ENCODE measurements at places on chromosomes 12 and 14. TPM values are rescaled to one million over a fixed set of nuclear protein-coding genes. Genes with fewer than 3 reads are reported as not detected.

The OR4E2 gene
- total RNA-seq, result not detected

The GNB3 gene
- 0.57 TPM for total RNA-seq

The IRAK3 gene
- total RNA-seq, result 0.02 TPM

The VPS29 gene
- total RNA-seq, result 146 TPM

The FSCB gene
- total RNA-seq, result not detected

The COX8C gene
- not detected for total RNA-seq

The RERG gene
- not detected for total RNA-seq

DNA sequence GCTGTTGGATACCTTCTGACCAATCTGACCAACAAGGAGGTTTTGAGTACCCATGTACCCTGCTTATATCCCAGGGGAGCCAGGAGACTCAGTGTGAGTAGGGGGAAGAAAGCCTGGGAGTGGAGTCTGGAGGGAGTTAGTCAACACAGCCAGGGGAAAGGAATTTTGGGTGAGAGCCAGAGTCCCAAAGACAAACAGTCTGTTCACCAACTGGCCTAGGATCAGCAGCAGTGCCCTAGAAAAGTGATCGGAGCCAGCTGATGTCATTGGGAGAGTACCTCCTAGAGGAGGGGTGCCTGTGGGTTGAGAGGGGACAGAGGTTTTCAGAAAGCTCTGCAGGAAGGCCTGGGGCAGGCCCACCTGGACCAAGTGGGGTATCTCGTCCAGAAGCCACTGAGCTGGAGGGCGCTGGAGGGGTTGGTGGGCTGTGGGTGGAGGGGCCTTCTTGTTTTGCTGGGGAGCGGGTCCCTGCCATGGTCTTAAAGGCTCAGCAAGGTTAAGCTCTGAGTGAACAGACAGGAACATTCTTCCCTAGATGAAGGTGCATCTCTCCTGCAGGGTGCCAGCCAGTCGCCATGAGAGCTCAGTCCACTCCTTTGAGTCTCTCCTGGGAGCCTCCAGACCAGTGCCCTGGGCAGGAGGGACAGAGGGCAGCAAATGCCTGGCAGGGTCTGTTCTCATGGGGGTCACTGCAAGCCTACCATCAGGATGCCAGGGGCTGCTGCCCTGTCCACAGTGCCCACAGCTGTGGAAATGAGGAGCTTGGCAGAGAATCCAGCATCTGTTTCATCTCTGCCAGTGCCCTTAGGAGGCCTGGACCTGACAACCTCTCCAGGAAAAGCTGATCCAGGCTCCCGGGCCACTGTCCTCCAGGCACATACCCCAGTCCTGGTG lies 63.6 kb downstream of the CHGA start:
- peak; percentile 68 for DNase-seq

GRCh38 chr12:70652451-70652850 lies 15.2 kb upstream of the PTPRB start:
- no peak for DNase-seq

DNA sequence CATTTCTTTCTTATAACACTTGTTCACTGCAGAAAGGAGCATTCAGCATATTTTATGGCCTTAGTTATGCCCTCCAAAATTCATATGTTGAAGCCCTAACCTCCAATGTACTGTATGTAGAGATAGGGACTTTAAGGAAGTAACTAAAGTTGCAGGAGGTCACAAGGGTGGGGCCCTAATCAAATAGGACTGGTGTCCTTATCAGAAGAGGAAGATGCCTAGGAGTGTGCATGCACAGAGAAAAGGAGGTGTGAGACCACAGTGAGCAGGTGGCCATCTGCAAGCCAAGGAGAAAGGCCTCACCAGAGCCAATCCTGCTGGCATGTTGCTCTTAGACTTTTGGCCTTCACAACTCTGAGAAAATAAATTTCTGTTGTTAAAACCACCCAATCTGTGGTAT lies 12.9 kb upstream of the E2F7 start:
- DNase-seq, result no peak

GRCh38 chr12:131944601-131945251 lies 5.0 kb upstream of the EP400 start:
- DNase-seq, result no peak

GRCh38 chr14:101501341-101501740 lies 60.0 kb upstream of the DIO3 start:
- no peak for DNase-seq

- DNase-seq, result no peak
Measured at GRCh38 chr12:25295361-25295760, 44.6 kb upstream of the KRAS start.

DNA sequence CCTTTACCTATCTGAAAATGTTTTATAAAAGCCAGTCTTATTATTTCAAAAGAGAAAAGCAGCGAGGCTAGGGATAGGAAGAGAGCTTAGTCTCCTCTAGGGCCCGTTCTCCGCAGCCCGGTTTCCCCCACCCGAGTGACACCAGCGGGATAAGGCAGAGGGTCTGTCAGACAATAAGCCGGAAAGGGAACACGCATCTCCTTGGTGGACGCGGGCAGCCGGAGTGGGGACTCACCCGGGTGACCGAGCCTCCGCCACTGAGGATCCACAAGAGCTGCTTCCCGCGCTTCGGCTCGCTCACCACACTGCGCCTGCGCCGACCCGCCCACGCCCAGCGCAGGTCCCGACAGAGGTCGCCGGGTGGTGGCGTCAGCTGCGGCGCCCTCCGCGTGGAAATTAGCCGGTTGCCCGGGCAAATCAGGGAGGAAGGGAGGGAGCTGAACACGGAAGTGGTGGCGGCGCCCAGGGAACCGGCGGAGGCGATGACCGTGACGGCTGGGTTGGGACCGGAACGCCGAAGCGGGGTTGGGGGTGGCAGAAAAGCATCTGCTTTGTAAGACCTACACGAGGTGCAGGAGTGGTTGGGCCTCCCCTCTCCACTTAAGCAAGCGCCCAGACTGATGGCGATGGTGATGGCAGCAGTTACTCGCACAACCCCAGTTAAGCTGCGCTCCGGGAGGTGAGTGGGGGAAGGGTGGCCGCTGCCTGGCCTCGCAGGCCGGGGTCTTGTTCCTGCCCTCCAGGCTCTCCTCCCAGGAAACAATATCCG lies at the start of the genes SOCS4 and WDHD1:
Gene SOCS4 (plus strand): TSS at position 444 of the 769 bp plus-strand sequence. CDS start 15,806 bp downstream, outside the sequence.
Gene WDHD1 (minus strand): TSS at position 307 of the 769 bp plus-strand sequence. CDS start 312 bp downstream, outside the sequence.
- peak; percentile 93 for DNase-seq

- DNase-seq, result no peak
Measured at GRCh38 chr12:89700191-89700810, 8.3 kb downstream of the ATP2B1 start.

DNA sequence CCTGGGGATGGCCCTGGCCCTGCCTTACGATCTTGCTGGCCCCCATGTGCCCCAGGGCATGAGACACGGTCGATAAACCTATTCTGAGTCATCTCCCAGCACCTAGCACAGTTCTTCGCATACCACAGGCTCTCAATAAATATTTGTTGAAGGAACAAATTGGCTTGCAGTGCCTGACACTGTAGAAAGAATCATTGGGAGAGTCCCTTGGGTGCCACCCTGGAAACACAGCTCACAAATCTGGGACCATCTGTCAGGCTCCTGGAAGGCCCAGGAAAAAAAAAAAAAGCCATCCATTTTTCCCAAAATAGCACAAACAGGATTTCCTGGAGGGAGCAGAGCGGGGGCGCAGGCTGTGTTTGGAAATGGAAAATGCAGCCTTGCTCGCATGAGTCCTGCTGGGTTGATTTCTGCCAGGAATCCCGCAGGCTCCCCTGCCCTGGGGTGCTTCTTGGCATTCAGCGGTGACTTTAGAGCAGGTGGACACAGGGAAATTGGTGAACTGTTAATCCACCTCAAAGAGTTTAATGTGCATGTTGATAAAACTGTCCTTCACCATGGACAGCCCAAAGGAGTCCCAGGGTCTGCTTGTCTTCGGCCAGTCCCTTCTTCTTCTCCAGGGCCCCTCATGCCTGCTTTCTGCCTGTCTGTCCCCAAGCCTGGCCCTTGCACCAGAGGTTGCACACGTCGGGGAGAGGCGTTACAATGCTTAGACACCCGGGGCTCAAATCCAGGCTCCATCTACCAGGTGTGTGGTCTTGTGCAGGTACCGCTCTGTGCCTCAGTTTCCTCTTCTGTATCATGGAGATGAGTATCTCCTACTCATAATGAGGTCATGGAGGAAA lies 106.1 kb upstream of the RFLNA start:
- peak; percentile 71 for DNase-seq

DNA sequence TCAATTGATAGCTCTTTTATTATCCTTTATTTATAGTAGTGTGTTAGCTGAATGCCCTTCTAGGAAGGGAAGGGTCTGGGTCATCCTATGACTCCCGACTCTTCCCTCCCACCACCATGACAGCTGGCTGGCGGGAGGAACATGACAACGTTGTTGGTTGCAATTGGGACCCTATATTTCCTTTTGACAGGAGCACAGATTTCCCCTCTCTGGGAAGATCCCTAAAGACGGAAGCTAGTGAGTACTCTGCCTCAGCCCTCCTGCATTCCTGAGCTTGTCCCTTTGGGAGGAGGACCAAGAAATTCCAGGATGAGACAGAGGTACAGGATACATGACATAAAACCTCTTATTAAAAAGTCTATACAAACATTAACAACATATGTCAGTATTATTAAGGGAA lies 485.4 kb downstream of the NAV3 start:
- no peak for DNase-seq

GRCh38 chr14:47207617-47208016 lies 467.8 kb downstream of the MDGA2 start:
- DNase-seq, result no peak

DNA sequence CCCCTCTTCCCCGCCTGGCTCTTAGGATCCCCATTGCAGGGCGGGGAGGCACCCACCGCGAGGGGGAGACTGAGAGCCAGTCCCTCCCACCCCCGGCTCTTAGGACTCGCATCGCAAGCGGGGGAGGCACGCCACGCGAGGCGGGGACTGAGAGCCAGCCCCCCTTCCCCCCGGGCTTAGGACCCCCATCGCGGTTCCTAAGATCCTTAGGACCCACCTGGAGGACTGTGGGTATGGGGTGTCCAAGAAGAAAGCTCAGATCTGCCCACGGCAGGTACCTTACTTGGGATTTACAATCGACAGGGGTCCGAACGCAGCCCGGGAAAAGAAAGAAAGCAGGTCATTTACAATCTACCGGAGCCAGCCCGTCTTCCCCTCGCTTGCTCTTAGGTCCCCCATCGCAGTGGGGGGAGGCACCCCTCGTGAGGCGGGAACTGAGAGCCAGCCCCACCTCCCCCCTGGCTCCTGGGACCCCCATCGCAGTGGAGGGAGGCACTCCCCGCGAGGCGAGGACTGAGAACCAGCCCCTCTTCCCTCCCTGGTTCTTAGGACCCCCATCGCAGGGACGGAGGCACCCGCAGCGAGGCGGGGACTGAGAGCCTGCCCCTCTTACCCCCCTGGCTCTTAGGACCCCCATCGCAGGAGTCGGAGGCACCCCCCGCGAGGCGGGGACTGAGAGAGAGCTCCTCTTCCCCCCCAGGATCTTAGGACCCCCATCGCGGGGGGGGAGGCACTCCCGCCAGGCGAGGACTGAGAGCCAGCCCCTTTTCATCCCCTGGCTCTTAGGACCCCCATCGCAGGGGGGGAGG lies 43.7 kb downstream of the DDX11 start:
- peak; percentile 23 for DNase-seq

DNA sequence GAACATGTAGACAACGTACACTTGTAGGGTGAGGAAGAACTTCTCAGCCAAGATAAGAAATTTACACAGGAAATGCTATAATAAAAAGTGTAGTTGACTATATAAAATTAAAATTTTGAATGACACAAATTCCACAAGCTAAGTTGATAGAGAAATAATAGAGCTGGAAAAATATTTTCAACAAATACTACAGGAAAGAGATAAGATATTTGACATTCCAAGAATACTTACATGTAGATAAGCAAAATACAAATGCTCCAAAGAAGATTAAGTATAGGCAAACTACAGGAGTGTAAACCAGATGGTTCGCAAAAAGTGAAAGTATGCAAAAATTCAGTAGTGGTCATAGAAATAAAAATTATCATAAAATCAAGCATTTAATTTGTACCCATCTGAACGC lies 49.2 kb upstream of the ANP32D start:
- DNase-seq, result no peak

DNA sequence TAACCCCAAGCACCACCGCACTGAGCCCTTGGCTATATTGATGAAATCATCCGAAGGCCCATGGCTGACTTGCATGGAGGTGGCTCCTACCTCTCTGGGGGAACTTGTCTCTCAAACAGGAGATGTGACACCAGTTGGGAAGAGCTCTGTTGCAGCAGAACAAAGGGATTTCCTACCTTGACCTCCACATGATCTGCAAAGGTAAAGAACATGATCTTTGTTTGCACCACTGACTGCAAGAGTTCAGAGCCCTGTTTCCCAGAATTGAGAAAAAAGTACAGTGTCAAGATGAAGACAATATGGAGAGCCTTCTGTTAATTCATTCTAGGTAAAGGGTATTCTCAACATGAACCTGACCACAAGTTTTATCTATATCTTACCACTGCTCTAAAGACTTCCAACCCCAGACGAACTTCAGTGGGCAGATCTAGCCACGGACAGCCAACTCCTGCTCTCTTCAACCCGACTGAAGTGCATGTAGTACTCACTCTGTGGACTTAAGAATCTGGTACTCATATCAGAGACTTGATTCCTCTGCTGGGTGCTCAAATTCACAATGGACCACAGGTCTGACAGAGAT lies 32.1 kb downstream of the ZFYVE26 start:
- DNase-seq, result no peak

- no peak for DNase-seq
Measured at GRCh38 chr12:44497044-44497443, 379.1 kb downstream of the NELL2 start.

DNA sequence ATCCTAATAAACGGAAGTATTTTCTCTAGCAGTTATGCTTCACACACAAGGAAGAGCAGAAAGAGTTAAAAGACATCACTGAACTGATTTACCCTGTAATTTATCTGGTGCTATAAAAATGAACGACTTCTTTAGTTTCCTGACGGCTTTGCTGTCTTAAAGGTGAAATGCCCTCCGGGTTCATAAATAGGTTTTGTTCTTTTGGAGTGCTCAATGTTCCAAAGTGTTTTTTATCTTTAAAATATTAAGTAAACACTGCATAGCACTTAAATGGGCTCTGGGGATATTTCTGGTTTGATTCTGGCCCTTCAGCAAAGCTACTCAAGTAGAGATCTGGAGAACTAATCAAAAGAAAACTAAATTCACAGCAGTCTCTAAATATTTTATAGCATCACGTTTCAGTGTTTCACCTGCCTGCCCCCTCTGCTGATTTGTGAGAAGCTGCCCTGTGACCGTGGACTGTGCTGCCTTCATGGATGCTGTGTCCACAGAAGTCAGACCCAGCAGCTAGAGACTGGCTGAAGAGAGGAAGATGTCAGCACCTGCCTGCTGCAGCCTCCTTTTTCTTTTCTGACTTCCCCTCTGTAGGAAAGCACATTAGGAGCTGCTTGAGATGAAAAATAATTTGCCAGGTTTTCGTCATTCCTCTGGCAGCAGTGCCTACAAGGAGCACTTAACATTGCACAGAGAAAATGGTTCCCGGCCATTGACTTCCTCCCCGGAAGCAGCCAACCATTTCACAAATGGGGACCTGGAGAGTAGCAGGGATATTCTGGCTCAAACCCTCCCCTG lies 205.1 kb upstream of the FSCB start:
- DNase-seq, result no peak

GRCh38 chr12:92363295-92364146 lies 217.9 kb upstream of the BTG1 start:
- DNase-seq, result peak; percentile 31

GRCh38 chr12:50745861-50746260 lies 18.0 kb upstream of the ATF1 start:
- DNase-seq, result no peak
